Panc1 (cell line): ENCODE measurements at places on chromosomes 5 and 9. TPM values are rescaled to one million over a fixed set of nuclear protein-coding genes. Genes with fewer than 3 reads are reported as not detected.

DNA sequence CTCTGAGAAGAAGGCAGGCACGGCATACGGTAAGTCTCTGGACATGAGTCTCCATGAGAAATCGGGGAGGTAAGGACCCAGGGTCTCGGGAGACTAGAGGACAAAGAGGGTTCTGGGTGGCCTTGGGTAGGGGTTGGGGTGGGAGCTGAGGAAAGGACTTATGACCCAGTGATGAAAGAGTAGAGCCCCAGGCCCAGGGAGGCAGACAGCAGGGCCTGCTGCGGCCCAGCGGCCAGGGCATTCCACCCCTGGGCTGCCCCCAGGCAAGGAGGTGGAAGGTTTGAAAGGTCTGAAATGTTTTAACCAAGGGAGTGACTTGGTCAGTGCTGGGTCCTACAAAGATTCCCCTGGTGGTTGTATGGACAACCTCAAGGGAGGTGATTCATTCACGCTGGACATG, 89.1 kb downstream of the CRB2 start:
- no peaks in the 10 kb centered on the region for H3K4me1 ChIP-seq
- no peaks in the 10 kb centered on the region for H3K27me3 ChIP-seq
- H3K36me3 ChIP-seq, result no peaks in the 10 kb centered on the region
- no peak for DNase-seq
- no peak overlapping the region for H3K27ac ChIP-seq

- H3K4me1 ChIP-seq, result no peaks in the 10 kb centered on the region
- H3K27ac ChIP-seq, result no peak overlapping the region
- no peak overlapping the region for H3K4me3 ChIP-seq
- H3K36me3 ChIP-seq, result no peaks in the 10 kb centered on the region
- DNase-seq, result no peak
Measured at GRCh38 chr5:154646745-154647113, 108.4 kb upstream of the LARP1 start.

- no peaks in the 10 kb centered on the region for H3K27me3 ChIP-seq
- H3K27ac ChIP-seq, result no peak overlapping the region
- no peak overlapping the region for H3K4me3 ChIP-seq
- no peak for DNase-seq
Measured at GRCh38 chr5:78501411-78502352, 141.3 kb downstream of the SCAMP1 start.

- no peaks in the 10 kb centered on the region for H3K27me3 ChIP-seq
- no peaks in the 10 kb centered on the region for H3K4me1 ChIP-seq
- H3K4me3 ChIP-seq, result no peak overlapping the region
Measured at GRCh38 chr9:81052846-81053245, 636.5 kb downstream of the TLE1 start.

GRCh38 chr9:93659837-93660177, 83.4 kb downstream of the PHF2 start:
- H3K4me1 ChIP-seq, result no peaks in the 10 kb centered on the region
- no peak overlapping the region for H3K27ac ChIP-seq
- no peak for DNase-seq
- H3K4me3 ChIP-seq, result no peak overlapping the region

GRCh38 chr9:71647094-71647591, 121.2 kb downstream of the CEMIP2 start:
- no peak for DNase-seq
- H3K27ac ChIP-seq, result no peak overlapping the region
- H3K36me3 ChIP-seq, result no peaks in the 10 kb centered on the region
- no peak overlapping the region for H3K4me3 ChIP-seq

DNA sequence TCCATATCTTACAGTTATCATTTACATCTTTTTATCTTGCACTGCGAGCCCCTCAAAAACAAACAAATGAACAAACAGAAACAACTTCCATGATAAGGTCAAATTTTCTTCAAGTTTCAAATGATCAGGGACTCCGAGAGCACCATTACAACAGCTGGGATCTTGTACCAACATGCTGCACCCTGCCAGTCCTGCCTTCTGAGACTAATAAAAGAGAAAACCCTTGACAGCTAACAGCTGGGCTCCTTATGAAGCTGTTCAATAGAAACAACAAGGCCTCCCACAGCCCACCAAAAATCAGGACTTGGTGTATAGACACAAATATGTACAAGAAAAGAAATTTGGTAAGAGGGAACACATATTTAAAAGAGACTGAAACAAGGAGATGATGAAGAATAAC, 985.3 kb upstream of the DMAC1 start:
- no peaks in the 10 kb centered on the region for H3K36me3 ChIP-seq
- no peaks in the 10 kb centered on the region for H3K27me3 ChIP-seq
- H3K4me1 ChIP-seq, result no peaks in the 10 kb centered on the region

DNA sequence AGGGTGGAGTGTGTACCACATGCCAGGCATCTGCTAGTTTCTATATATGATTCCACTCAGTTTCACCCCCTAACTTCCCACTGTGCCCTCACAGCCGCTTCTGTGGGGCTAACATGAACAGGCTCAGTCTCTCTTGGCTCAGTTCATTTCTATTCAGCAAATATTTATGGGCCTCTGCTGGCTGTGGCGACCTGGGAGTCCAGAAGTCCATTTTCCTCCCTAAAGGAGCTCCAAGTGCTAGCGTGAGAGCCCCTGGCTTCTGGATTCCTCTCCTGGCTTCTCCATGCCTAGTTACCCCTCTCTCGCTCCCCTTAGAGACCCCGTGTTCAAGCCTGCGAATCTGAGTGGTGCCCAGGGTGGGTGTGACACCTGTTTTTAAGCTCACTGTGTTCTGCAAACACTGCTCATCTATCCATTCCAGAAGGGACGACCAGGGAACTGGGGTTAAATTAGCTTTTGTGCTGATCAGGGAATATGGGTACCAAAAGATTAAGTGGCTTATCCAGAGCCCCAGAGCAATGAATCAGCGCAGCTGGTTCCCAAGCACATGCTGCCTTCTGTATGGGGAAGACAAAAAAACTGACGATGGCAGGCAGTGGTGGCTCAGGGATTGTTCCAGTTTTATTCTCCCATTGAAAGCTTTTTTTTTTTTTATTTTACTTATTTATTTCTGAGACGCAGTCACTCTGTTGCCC, 57.6 kb downstream of the HMCN2 start:
- DNase-seq, result no peak
- H3K4me1 ChIP-seq, result peaks cover 3% of the 10 kb centered on the region
- H3K4me3 ChIP-seq, result no peak overlapping the region
- no peak overlapping the region for H3K27ac ChIP-seq
- H3K27me3 ChIP-seq, result peaks cover 3% of the 10 kb centered on the region; the same call in 1 of the 2 replicates

GRCh38 chr9:6147846-6148245, 67.8 kb upstream of the IL33 start:
- H3K4me3 ChIP-seq, result no peak overlapping the region
- H3K4me1 ChIP-seq, result no peaks in the 10 kb centered on the region
- H3K27ac ChIP-seq, result no peak overlapping the region
- H3K27me3 ChIP-seq, result no peaks in the 10 kb centered on the region

DNA sequence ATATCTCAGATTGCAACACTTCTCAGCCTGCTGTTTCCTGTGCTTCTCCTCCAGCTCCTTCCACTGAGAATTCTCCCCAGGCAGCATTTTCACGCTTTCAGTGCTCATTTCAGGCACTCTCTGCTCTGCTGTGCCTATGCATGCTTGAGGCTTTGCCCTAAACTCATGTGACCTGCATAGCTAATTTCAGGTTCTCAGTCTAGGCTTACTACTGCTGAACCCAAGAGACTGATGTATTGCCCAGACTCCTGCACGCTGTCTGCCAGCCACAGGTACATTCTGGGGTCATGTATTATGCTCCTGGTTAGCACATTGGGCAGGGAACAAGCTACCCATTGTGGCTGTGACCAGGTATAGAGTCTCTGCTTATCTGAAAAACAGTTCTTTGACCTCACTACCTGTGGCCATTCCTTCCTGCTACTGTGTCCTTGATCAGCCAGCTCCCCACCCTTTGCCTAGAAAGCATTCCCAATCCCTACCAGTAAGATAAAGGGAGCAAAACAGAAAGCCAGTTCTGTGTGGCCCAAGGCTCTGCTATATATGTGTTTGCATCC, 34.7 kb downstream of the PIP5K1B start:
- no peak overlapping the region for H3K4me3 ChIP-seq
- no peak overlapping the region for H3K27ac ChIP-seq
- H3K36me3 ChIP-seq, result no peaks in the 10 kb centered on the region

DNA sequence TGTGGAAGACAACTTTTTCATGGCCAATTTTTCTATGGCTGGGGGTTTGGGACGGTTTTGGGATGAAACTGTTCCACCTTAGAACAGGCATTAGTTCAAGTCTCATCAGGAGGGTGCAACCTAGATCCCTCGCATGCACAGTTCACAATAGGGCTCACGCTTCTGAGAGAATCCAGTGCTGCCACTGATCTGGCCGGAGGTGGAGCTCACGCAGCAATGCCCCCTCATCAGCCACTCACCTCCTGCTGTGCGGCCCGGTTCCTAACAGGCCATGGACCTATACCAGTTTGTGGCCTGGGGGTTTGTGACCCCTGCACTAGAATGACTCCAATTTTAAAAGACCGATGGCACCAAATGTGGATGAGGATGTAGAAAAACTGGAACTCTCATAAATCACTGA, 127.2 kb upstream of the IER5L start:
- H3K27me3 ChIP-seq, result no peaks in the 10 kb centered on the region
- no peaks in the 10 kb centered on the region for H3K4me1 ChIP-seq
- no peak for DNase-seq

DNA sequence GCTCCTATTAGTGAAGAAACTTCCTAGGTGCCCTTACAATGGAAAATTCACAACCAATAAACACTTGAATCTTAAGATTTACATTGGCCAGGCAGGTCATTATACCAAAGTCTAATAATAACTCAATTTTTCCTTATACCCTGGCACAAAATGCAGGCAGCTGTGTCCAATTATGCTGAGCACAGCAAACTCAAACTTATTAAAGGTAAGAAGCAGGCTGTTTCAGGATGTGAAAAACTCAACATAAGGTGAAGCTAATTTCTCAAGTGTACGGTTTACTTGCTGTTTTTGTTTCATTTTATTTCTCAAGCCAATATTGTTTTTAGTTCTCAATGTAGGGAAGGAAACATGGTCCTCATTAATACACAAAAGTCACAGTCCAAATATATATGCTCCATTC, 405.1 kb downstream of the KCTD16 start:
- no peaks in the 10 kb centered on the region for H3K4me1 ChIP-seq
- no peak for DNase-seq
- no peaks in the 10 kb centered on the region for H3K36me3 ChIP-seq
- H3K27ac ChIP-seq, result no peak overlapping the region
- no peak overlapping the region for H3K4me3 ChIP-seq
- H3K27me3 ChIP-seq, result no peaks in the 10 kb centered on the region

- H3K4me3 ChIP-seq, result no peak overlapping the region
- no peak overlapping the region for H3K27ac ChIP-seq
- no peaks in the 10 kb centered on the region; the same call in 1 of the 2 replicates for H3K36me3 ChIP-seq
- H3K27me3 ChIP-seq, result no peaks in the 10 kb centered on the region
- no peaks in the 10 kb centered on the region for H3K4me1 ChIP-seq
Measured at GRCh38 chr5:148595697-148596096, 58.6 kb downstream of the HTR4 start.

GRCh38 chr5:61419106-61419505, 87.0 kb downstream of the ZSWIM6 start:
- no peaks in the 10 kb centered on the region for H3K36me3 ChIP-seq
- DNase-seq, result no peak
- no peak overlapping the region for H3K4me3 ChIP-seq
- no peak overlapping the region for H3K27ac ChIP-seq
- H3K27me3 ChIP-seq, result no peaks in the 10 kb centered on the region

GRCh38 chr5:73431204-73431851, 17.2 kb downstream of the FOXD1 start:
- peaks cover 27% of the 10 kb centered on the region for H3K4me1 ChIP-seq
- no peak for DNase-seq
- H3K4me3 ChIP-seq, result no peak overlapping the region
- H3K36me3 ChIP-seq, result no peaks in the 10 kb centered on the region

DNA sequence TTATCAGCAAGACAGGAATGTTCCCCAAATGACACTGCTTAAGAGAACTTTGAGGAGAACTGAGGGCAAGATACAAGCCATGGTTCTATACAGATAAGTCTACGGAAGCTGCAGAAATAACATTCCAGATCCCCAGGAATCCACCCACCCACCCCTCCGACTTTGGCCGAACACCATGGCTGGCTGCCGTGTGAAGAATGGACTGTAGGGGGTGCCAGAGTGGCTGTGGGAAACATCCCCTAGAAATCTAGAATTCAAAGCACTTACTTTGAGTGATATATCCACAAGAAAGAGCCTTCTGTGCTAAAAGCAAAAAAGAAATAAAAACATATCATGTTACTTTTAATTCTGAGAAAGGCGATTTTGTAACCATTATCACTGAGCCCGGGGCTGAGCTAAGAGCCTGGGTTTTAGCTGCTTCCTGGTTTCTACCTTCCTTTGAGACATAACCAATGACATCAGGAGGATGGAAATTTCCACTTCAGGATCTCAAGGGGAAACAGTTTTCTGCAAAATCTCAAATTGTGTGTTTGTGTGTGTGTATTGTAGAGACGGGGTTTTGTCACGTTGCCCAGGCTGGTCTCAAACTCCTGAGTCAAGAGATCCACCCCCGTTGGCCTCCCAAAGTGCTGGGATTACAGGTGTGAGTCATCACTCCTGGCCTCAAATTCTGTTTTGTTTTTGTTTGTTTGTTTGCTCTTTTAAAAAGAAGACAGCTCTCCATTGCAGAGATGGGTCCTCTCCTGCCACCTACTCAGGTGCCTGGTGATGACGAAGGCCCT, 36.4 kb downstream of the GGTA1 start:
- H3K27ac ChIP-seq, result no peak overlapping the region
- no peaks in the 10 kb centered on the region for H3K36me3 ChIP-seq
- H3K4me3 ChIP-seq, result no peak overlapping the region
- peaks cover 2% of the 10 kb centered on the region for H3K27me3 ChIP-seq

Gene PCDH12
- total RNA-seq, result not detected

Gene PCDHAC1
- total RNA-seq, result 0.59 TPM

Gene ANKRD55
- not detected for total RNA-seq

Gene ZDHHC11
- total RNA-seq, result 3.0 TPM

Gene TRIM32
- total RNA-seq, result 20.2 TPM

Gene FOCAD
- 9.8 TPM for total RNA-seq

Gene SLC35A4
- 96.7 TPM for total RNA-seq

Gene NPR3
- 0.10 TPM for total RNA-seq

Gene SLC12A7
- total RNA-seq, result 297 TPM

Gene NRARP
- total RNA-seq, result 16.9 TPM

Gene WDR36
- total RNA-seq, result 33.9 TPM

Gene PCDHB4
- 0.26 TPM for total RNA-seq
